ENCODE measurements at places on chromosomes 12 and 14. TPM values are rescaled to one million over a fixed set of nuclear protein-coding genes. Genes with fewer than 3 reads are reported as not detected.
A peak's percentile ranks its signal among the peaks of the same experiment; 100 is the strongest.

- DNase-seq, result peak; percentile 69
These were observed 4.8 kb downstream of the YBX3 start for GRCh38 chr12:10718279-10718821.

DNA sequence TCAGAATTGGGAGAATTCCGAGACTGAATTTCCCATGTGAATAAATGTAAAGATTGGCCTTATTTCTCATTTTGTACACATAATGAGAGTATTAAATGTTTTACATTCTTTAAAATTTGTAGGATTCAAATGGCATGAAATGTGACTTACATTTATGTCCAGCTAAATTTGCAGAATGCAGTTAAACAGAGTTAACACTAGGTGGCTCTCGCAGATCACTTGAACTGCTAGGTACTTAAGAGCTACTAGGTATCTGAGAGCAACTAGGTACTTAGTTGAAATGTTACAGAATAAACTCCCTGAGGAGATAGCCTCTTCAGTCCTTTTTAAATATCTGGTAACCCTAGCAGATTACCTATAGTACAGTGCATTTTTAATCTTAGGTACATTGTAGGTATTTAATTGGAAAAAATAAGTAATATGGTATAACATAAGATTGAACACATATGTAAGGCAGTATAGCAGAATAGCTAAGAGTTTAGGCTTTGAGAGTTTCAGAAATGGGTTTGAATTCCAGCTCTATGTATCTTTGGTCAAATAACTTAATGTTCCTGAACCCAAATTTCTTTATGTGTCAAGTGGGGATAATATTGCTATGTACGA is 73.8 kb downstream of the KIAA0586 start:
- DNase-seq, result peak; percentile 29

DNA sequence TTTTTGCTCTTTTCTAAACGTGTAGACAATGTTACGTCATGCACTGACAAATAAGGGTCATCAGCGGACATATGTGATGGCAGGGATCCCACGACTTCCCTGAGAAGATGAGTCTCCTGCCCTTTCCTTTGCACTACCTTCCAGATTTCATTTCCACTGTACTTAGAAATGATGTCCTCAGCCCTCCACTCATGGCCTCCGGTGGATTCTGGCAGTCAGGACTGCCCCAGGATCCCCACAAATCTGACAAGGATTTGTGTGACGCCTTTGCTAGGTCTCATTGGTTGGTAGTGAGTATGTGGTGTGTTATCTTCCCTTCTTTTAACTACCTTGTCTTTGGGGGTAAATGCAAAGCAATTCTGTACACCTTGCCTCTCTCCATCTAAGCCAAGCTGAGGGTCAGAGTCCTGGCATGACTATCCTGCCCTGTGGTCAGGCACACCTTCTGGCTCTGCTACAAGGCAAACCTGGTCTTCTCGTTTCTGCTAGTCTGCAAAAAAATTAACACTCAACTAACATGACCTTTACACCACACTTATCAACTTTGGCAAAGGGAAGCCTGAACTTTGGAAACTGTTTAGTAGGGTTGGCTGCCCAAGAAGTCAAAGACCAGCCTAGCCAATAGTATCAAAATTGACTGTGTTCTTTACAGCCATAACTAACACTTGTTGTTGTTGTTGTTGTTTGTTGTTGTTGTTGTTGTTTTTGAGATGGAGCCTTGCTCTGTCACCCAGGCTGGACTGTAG is 17.3 kb upstream of the DHRS4 start:
- DNase-seq, result no peak

GRCh38 chr14:81125536-81125935 is 95.2 kb downstream of the GTF2A1 start:
- no peak for DNase-seq

DNA sequence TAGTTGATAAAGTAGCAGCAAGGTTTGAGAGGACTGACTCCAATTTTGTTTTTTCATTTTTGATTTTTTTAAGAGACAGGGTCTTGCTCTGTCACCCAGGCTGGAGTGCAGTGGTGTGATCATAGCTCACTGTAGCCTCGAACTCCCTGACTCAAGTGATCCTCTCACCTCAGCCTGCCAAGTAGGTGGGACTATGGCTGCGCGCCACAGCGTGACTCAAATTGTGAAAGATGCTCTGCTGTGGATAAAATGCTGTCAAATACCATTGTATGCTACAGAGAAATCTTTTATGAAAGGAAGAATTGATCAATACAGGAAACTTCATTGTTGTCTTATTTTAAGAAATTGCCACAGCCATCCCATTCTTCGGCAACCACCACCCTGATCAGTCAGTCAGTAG is 48.3 kb downstream of the SCN8A start:
- no peak for DNase-seq

DNA sequence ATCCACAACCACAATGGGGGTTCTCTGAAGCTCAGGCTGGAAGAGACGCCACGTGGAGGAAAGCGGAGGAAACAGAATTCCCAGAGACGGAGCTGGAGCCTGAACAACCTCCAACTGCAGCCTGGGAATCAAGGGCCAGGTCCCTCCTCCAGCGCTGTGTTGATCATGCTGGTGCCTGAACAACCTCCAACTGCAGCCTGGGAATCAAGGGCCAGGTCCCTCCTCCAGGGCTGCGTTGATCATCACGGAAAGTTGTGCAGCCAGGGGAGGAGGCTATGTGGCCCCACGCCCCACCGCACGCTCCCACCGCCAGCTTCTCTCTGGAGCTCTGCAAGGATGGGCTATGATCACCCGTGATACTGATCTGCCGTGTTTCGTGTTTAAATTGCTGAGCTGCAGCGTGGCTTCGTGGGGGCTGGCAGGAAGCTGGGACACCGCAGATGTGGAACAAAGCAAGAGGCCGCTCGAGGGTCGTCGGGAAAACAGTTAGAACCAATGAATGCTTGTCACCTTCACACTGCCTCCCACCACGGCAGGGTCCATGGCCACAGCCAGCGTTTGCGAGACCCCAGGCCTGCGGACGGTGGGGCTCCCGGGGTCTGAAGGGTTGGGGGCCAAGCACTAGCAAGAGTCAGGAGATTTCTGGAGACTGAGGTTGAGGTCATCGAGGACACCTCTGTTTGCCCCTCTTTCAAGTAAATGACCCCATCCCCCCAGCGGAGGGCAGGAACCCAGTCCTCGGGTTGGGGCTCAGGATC is 51.8 kb upstream of the FBRSL1 start:
- DNase-seq, result no peak

DNA sequence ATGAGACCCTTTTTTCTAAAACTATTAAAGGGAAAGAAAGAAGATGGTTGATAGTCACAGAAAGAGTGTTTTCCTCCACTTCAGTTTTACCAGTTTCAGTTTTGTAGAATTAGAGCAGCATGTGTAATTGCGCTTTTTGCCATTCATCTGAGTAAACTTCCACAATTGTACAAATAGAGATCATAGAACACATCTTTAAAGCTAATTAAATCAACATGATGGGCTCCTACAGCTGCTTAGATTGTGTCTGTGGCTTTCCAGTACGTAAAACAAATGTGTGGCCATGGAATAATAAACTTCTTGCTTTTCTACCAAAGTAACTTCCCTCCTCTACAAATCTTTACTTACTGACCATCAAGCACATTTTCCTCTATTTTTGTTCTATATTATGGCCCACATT is 84.2 kb upstream of the LRIG3 start:
- DNase-seq, result no peak

- DNase-seq, result no peak
These were observed 68.5 kb downstream of the FBXO34 start for GRCh38 chr14:55339770-55340169.

DNA sequence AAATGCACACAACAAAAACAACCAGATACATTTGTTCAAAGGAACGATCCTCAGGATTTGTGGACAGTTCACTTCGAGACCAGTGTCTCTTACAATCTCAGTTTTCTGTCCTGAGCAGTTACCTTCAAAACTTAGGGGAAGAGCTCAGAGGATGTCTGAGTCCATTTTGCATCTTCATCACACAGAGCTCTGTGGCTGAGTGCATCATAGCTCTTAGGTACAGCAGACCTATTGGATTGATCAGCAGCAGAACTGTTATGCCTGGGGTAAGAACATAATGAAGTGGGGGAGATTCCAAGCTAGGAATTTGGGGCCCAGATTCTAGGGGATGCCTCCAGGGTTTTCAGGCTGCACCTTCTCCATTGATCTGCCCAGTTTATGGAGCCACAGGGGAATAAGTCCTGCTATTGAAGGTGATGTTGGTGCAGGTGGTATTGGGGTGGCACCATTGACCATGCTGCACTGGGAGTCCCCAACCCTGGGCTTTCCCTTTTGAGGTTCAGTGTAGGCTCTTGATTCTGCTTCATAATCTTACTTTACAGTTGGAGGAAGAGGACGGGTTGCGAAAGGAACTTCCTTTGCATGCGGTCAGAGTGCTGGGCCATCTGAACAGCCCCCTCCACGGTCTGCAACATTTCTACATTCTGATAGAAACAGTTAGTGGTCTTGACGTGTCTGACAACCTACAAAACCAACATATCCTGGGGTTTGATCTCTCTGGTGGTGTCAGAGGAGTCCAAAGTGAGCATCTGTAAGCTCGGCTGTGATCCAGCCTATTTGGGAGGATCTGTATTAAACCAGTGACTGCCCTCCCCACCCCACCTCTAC is 112.8 kb downstream of the CHST11 start:
- DNase-seq, result no peak

GRCh38 chr12:75658901-75659823 is 147.8 kb upstream of the KRR1 start:
- DNase-seq, result no peak

GRCh38 chr14:101705733-101706508 is 55.6 kb upstream of the PPP2R5C start:
- DNase-seq, result no peak

- DNase-seq, result no peak
These were observed 15.3 kb downstream of the TNFRSF1A start for GRCh38 chr12:6326316-6327228.

- no peak for DNase-seq
These were observed 7.6 kb downstream of the EVL start for GRCh38 chr14:100072783-100073346.

DNA sequence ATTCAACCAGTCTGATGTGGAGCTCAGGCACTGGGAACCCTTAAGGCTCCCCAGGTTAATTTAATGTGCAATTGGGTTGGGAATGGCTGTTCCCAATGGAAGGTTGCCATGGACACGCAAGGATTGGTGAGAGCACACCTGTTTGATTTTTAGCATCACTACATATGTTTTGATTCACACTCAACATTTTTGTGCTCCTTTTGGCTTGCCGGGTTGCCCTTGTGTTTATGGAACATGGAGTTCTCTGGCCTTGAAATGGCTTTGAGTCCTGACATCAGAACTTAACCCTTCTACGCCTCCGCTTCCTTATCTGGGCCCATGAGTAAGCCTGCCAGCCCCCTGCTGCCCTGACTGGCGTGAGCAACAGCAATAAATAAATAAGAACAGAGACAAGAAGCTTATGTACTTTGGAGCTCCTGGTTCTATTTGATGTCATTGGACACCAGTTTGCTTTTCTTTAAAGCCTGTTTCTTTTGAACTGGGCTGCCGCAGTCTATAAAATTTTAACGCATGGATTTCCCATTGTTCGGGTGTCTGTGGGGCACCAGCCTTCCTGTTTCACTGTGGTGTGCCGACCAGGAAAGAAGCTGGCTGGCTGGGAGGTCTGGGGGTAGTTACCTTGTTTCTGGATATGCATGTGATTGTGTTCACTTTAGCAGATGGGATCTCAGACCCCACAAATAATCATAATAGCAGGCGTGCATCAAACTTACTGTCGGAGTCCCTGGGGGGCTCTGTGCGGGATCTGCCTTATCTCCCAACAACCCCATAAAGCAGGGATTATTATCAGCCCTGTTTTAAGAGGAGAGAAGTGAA is 27.8 kb downstream of the TBX3 start:
- DNase-seq, result no peak

- no peak for DNase-seq
These were observed 44.6 kb downstream of the C14orf132 start for GRCh38 chr14:96083667-96084320.

GRCh38 chr14:24979725-24980239 is 70.2 kb downstream of the STXBP6 start:
- no peak for DNase-seq

GRCh38 chr12:115419145-115419646 is 735.2 kb upstream of the TBX3 start:
- DNase-seq, result no peak

GRCh38 chr12:57621497-57622292 is 10.5 kb downstream of the ARHGEF25 start:
- DNase-seq, result no peak

DNA sequence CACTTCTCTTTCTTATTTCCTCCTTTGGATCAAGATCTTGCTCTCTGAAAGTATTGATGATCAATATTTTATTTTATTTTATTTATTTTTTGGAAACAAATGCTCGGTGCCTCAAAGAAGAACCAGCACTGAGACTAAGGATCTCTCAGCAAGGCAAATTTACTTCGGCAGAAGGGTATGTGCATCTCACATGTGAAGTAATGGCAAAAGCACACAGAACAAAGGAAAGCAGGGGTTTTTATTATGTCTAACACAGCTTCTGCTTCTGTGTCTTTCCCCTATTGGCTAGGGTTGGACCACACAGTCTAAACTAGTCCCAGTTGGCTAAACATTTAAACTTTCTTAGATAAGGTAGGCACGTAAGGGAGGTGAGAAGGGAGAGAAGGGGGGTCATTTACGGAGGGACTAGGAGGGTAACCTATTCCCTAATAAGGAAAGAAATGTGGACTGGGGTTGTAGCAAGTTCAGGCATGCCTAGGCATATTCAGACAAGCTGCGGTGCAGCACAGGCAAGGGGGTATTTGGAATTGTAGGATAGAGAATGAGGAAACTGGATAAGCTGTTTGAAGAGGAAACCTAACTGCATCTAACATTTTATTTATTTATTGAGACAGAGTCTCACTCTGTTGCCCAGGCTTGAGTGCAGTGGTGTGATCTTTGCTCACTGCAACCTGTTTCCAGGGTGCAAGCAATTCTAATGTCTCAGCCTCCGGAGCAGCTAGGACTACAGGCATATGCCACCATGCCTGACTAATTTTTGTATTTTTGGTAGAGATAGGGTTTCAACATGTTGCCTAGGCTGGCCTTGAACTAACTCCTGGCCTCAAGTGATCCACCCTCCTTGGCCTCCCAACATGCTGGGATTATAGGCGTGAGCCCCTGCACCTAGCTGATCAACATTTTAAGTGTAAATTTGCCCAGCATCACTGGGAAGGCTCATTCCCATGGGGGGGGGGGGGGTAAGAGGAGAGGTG is 90.0 kb upstream of the EIF5 start:
- no peak for DNase-seq

DNA sequence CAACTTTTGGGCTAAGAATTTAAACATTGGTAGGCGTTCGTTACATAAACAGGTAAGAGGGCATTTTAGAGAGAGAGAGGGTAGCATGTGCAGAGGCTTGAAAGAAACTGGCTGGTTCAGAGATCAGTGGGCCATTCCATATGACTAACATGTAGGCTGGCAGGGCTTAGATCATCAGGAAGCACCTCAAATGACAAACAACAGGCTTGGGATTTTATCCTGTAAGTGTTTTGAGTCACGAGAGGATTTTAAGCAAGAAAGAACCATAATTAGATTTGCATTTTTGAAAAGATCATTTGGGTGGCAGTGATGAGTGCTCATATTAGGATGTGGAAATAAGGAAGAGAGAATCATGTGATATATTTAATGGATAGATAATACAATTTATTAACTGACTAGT is 8.7 kb upstream of the PLEKHA5 start:
- DNase-seq, result no peak

TEX52 gene
- 0.35 TPM for polyA plus RNA-seq

RD3L gene
- polyA plus RNA-seq, result not detected

GDF3 gene
- polyA plus RNA-seq, result 0.56 TPM

ARHGAP9 gene
- 2.3 TPM for polyA plus RNA-seq

PTHLH gene
- polyA plus RNA-seq, result 1.3 TPM
